ENCODE measurements at places on chromosomes 3 and 15.

- no peak for DNase-seq
These were observed 62.9 kb downstream of the KLF13 start for GRCh38 chr15:31389576-31389975.

DNA sequence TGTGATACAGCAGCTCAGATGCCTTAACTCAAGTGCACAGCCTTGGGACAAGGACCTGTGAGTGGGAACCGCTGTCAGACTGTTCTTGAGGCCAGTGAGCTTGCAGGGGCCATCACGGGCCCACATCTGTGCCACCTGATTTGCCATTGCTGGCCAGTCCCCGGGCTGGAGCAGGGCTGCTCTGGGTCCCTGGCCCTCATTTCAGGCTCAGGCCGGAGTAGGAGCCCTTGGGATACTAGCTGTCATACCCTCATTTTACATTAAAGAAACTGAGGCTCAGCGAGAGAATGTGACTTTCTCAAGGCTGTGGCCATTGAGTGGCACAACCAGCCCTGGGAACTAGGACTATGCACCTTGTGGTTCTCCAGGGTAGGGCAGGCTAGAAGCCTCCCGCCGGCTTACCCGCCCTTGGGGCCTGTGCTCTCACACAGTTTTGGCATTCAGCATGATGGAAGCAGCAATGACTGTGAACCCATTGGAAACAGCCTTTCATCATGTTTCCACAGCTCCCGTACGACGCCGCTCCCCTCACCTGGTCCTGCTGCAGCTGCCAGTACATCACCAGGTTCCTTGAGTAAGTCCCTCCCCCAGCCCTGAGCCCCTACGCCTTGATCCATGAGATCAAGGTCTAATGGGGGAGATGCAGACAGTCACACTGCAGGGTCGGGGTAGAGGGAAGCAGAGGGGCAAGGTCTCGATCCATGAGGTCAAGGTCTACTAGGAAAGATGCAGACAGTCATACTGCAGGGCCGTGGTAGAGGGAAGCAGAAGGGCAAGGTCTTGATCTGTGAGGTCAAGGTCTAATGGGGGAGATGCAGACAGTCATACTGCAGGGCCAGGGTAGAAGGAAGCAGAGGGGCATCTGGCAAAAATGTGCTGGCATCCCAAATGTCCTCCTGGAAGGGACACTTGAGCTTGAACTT is 42.2 kb downstream of the GOLGA6L10 start:
- no peak for DNase-seq

DNA sequence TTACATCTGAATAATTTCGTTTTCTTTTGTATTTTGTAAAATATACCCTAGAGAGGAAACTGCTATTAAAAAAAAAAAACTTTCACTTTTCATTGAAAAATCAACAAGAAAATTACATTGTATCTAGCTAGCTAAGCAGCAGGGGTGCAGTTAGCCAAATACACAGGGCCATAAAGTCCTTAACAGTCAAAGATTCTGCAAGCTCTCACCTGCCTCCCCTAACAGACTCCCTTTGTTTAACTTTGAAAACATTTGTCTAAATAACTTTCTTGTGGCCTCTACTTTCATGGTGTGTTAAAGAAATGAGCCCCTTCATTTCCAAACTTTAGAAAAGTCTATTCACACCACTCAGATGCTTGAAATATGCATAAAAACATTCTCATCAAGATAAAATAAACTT is 23.3 kb downstream of the CBLB start:
- DNase-seq = no peak

DNA sequence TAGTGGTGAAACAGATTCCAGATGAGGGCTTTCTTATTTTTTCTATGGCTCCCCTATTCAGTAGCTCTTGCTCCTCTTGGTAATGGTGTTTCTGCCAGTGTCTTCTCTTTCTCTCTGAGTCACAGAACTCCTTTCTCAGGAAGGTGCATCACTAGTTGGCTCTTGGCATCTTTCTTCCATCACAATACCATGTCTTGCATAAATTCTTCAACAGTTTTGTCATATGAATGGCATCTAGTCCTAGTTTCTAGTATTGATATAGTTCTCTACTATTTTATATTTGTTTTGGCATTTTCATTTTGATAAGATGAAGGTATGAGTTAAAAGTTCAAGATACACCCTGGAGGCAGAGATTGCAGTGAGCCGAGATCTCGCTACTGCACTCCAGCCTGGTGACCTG is 51.0 kb downstream of the REC114 start:
- DNase-seq = peak; percentile 7

- no peak for DNase-seq
These were observed 135.9 kb downstream of the FEZF2 start for GRCh38 chr3:62237286-62237948.

- DNase-seq = no peak
These were observed 45.9 kb upstream of the SEC61A1 start for GRCh38 chr3:128006061-128007032.

- DNase-seq = no peak
These were observed 250.8 kb downstream of the XXYLT1 start for GRCh38 chr3:195020185-195020584.

DNA sequence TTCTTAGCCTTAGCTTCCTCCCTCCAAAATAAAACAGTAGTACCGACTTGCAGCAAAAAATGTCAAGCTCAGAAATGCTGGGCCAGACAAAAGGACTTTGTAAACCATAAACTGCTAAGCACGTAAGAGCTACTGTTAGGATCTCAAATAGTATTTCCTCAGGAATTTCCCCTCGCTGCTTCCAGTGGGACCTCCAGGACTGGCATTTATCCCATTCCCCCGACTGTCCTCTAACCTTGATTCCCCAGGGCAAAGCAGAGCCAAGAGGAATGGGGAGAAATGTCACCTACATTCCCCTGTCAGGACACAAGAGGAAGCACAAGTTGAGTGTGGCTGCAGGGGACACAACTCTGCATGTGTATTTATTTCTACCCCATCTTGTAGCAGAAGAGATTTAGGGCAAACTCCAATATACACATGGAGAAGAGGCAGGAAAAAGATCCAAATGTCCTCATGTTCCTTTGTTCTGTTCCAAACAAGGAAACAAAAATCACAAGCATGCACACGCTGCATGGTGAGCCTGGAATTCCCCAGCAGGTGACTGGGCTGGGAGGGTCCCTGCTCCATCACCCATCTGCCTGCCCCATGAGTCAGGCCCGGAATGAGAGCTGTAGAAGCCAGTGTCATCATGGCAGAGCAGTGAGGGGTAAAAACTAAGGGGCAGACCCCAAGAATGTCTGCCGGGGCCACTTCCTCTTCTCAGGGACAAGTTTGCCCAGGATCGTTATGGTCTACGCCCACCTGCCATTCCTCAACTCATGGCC is 4.2 kb downstream of the STOML1 start:
- no peak for DNase-seq

DNA sequence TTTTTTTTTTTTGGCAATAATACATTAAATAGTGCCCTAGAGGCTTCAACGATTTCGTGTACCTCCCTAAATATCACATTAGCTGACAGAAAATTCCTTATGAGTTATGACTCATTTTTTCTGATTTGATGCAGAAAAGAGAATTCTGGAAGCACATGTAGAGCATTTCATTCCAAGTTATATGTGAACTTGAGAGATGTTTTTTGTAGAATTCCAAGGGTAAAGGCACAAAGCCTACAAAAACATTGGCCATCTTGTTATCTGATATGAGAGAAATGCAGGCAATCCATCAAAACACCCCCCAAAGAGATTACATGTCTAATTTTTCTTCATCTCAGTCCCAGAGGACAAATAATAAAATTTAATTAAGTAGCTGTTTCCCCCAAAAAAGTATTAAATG is 6.7 kb upstream of the PFN2 start:
- DNase-seq = no peak

DNA sequence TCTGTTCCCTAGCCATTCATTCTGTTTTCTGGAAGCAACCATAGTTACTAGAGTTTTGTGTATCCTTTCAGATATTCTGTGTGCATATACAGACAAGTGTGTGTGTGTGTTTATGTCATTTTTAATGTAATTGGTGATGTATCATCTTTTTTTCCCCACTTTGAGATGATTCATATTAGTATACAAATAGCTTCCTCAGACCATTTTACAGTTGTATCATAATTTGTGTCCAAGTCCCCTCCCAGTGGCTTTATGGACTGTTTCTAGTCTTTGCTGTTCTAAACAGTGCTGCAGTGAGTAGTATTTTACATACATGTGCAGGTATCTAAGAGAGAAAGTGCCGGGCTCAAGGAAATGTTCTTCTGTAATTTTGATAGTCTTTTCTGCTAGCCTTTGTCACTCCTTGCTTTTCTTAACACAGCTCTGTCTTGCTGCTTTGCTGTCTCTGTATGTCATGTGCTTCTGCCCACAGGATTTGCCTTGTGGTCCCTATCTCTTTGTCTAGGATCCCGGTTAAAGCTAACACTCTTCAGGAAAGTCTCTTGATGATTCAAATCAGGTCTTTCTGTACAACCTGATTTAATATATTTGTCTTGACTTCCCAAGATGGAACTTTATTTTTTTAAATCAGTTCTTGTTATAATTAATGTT is 31.5 kb upstream of the FBXL22 start:
- DNase-seq = no peak

- DNase-seq = peak; percentile 34
These were observed 14.3 kb downstream of the SUCLG2 start for GRCh38 chr3:67640023-67640660.

DNA sequence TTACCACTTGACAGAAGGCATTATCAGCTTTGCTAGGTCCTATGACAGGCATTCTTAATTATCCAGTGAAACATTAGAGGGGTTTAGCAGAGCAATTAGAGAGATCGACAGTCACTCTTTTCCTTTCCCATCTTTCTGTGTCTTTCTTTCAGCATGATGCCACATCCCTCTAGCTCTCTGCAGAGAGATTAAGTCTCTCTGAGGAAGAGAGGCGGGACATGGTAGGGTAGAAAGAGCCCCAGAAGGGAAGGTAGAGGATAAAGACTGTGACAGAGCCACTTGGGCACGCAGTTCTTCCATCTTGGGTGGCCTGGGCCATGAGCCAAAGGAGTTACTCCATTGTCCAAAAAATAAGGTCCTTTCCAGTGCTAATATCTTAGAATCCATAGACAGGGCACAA is 55.8 kb downstream of the HHLA2 start:
- no peak for DNase-seq

GRCh38 chr3:177758126-177758525 is 560.8 kb upstream of the TBL1XR1 start:
- peak; percentile 62 for DNase-seq

GRCh38 chr3:135645541-135645940 is 320.0 kb upstream of the PPP2R3A start:
- DNase-seq = no peak

Measured in foreskin fibroblast (primary cell).